Stimulated activated naive CD4-positive, alpha-beta T cell (primary cell): ENCODE measurements at places on chromosomes 2 and 18.

- DNase-seq, result no peak
Measured at GRCh38 chr2:196638765-196639164, 750 bp upstream of the CCDC150 start.

DNA sequence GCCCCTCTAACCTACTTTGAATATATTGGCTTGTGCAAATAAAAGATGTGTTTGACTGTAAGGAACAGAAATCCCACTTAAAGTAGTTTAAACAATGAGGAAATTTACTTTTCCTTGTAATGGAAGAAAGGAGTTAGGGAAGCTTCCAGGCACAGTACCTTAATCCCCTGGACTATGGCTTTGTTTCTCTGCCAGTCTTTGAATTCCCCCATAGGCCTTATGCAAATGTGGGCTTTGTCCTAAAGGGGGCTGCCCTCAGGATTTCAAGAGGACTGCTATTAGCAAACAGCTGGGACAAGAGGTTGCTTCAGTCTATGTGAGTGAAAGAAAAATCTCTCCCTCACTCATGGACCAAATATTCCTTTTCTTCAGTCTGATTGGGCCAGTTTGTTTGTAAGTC is 255.1 kb upstream of the THSD7B start:
- DNase-seq, result no peak

- DNase-seq, result no peak
Measured at GRCh38 chr2:21277068-21278056, 153.6 kb downstream of the TDRD15 start.

DNA sequence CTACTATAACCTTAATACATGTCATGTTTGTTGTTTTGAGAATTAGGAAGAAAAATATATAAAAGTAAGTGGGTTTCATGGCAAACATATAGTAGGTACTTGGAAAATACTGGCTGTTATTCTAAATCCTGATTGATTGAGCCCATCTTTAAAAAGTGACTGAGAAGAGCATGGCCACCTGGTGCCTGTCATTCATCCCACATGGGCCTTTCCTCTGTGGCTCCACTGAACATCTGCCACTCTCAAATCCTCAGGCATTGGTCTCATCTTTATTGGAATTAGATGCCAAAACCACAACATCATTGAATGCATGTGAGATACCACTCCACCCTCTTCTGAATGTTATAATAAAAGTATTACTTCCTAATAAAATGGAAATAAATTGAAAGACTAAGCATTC is 101.6 kb upstream of the TTN start:
- no peak for DNase-seq

DNA sequence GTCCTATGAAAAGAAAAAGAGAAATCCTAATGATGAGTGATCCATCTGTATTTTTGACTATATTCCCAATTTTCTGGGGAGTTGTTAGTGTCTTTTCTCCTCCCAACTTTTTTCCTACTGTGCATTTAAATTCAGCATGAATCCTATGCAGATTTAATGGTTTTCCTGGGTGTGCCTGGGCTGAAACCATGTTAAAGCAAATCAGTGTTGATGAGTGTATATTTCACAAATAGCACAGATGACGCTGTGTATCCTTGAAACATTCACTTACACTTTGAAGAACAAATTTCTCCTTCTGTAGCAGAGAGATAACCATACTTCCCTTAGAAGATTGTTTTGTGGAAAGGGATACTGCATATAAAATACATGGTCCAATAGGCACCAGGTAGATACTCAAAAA is 114.3 kb downstream of the TRIB2 start:
- no peak for DNase-seq

GRCh38 chr2:74552914-74553811 is 579 bp downstream of the LOXL3 start:
- DNase-seq, result no peak

GRCh38 chr2:171436307-171436706 is 2.3 kb downstream of the DCAF17 start:
- DNase-seq, result no peak

DNA sequence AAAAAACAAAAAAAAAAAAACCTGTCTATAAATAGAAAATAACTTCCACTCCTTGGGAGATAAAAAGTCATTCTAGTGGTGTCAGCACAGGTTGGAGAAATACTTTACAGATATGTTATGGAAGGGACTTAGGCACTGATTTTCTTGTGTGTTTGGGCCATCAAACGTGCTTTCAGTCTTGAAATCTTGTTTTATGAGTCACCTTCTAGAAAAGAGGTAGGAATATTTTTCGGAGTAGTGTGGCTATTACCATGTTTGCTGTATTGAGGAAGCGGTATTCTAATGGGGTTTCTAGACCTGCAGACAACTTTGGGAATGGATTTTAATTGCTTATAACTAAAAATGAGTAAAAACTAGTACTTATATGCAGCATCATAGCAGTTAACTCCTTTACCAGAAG is 12.0 kb downstream of the HNMT start:
- no peak for DNase-seq

DNA sequence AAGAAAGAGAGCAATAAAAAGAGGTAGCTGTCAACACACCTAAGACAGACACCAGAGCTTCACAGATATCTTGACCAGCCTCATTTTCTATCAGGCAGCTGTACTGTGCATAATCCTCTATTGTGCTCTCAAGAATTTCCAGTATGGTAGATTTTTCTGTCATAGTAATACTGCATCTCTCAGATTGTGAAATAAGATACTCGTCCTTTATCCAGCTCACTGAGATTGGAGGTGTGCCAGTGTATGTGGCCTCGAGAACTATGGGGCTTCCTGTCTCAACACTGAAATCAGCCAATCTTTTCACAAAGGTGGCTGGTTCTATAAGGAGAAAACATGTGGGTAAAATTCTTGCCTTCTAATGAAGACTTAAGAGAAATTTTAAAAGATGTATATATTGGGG is 88.9 kb downstream of the TTN start:
- no peak for DNase-seq

DNA sequence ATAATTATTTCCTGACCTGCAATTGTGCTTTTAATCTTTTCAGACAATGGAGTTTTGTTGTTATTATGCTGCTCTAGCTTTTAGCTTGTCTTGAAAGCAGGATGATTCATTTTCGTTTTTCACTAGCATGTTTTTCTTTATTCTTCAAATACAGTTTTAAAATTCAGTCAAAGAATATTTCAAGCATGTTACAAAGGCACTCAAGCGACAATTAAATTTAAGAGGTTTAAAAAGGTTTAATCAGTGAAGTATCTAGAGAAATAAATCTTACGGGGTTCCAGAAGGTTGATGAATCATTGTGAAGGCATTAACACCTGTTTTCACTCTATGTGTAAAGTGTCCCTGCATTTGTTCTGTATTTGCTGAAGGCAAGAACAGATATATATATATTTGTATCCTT is 390.7 kb upstream of the TMEFF2 start:
- DNase-seq, result no peak

DNA sequence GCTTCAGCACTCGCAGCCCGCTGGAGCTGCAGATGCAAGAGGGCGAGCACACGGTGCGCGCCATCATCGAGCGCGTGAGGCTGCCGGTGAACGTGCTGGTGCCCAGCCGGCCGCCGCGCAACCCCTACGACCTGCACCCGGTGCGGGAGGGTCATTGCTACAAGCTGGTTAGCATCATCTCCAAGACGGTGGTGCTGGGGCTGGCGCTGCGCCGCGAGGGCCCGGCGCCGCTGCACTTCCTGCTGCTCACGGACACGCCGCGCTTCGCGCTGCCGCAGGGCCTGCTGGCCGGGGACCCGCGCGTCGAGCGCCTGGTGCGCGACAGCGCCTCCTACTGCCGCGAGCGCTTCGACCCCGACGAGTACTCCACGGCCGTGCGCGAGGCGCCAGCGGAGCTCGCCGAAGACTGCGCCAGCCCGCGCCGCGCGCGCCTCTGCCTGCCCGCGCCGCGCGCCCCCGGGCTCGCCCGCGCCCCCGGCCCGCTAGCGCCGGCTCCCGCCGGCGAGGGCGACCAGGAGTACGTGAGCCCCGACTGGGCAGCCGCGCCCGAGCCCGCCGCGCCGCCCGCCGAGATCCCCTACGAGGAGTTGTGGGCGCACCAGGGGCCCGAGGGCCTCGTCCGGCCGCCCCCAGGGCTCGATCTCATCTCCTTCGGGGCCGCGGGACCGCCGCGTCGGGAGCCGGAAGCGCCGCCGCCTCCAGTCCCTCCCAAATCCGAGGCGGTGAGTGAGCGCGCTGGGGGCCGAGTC is 11.8 kb downstream of the GAREM2 start:
- peak; percentile 72 for DNase-seq

DNA sequence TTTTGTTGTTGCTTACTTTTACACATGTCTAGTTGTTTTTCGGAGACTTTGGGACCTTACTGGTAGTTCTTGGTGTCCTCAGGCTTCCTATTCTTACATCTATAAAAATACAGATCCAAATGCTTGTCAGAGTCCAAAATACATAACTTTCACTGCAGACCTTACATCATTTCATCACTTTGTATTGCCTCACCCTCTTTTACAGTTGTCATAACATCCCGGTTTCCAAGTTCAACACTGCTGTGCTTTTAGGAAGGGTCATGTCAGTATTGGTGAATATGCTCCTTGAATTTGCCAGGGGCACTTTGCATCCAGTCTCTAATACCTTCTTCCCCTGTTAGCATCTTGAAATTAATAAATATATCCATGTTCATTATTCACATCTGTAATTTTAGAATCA is 518.2 kb upstream of the RAB12 start:
- DNase-seq, result no peak
